Suprapubic skin (tissue), 4 donors: ENCODE measurements at places on chromosomes 7 and 10.

DNA sequence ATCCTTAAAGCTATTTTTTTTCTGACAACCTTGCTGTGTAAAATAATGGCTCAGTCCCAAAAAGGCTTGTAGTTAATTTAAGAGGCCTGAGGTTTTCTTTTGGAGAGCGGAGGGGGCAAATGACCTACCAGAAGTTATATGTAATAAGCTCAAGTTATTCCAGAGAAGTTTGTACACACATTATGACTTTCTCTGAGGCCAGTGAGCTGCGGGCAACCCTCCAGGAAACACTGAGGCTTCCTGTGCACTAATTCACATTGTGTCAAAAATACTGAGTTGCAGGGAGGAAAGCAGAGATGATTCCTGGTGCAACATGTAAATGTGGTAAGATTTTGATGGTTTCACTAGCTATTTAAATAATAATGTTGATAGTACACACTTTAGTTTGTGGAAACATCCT, 188.6 kb downstream of the DIP2C start:
- DNase-seq = peak; percentile 36

DNA sequence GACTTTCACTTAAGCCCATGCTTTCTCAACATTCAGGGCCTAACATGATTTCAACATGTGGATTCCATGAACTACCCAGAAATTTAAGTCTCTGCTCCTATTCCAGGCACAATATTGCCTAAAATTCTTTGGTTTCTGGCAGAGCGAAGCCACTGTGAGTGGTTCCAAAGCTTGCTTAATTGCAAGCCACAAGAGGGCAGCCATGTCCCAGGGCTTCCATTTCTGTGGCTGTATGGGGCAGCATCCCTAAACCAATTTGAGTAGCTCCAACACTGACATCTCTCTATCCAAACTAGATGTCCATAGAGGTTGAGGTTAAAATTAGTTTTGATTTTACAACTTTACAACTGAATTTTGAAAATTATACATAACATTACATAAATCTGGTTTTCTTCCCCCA, 56.3 kb upstream of the MDFIC start:
- DNase-seq = no peak

- DNase-seq = no peak
Measured at GRCh38 chr10:49389361-49389933, 6.4 kb downstream of the DRGX start.

DNA sequence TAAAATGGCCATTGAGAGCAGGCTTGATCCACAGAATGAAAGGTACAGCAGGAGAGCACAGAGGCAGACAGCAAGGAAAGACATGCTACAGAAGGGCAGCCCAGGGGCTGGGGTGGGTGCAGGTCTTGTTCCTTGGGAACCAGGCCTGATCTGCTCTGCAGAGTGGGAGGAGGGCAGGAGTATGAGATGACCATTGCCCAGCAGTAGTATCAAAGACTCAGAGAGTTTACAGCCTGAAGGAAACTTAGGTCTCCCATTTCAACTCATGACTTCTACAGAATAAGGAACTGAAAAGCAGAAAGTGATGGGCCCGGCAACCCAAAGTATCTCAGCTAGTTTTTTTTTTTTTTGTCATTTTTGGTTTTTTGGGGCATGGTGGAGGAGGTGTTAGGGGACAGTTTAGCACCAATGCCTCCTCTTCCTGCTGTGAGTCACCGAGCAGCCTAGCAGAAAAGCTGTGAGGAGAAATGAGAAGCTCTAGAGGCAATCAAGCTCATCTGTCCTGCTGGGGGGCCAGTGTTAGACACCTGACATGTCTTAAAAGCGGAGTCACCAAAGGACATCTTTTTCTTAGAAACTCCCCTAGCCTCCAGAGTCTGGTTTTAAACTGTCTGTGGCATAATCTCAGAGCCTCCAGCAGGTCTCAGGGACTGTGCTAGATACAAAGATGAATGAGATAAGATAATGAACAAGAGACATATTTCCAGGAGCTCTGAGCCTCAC, 34.3 kb upstream of the HERPUD2 start:
- DNase-seq = no peak

DNA sequence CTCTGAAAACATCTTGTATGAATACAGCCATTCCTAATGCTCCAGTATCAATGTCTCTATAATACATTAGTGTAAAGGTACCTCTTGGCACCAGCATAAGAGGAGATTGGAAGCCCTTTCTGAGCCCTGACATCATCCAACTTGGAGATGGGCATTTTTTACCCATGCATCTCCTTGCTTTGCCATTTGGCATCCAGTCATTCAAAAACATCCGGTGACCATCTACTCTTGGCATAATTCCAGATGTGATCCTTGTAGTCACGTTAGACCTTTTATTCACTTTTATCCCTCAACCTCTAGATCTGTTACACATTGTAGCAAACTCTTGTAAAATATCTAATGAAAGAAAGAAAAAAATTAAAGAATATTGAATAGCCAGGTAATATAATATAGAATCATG, 17.9 kb upstream of the SGMS1 start:
- no peak for DNase-seq

GRCh38 chr10:767211-767610, 77.7 kb upstream of the DIP2C start:
- DNase-seq = no peak

GRCh38 chr10:70785190-70785589, at the start of gene TBATA:
Gene TBATA, minus strand, starts transcription at chr10:70785377. Its CDS starts 1,998 bp downstream, at chr10:70783379.
- DNase-seq = no peak

DNA sequence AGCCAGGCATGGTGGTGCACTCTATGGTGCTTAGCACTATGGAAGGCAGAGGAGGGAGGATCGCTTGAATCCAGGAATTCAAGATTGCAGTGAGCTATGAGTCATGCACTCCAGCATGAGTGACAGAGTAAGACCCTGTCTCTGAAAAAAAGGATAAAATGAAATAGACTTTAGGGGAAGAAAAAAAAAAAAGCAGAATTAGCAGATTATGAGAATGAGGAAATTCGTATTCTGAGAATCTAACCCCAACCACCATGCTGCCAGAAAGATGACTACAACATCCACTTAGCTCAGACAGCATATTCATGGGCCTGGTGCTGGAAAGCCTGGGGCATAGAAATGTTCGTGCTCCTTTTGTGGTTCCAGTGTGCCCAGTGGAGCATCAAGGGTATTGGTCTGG, 63.3 kb downstream of the TMEM26 start:
- DNase-seq = no peak

DNA sequence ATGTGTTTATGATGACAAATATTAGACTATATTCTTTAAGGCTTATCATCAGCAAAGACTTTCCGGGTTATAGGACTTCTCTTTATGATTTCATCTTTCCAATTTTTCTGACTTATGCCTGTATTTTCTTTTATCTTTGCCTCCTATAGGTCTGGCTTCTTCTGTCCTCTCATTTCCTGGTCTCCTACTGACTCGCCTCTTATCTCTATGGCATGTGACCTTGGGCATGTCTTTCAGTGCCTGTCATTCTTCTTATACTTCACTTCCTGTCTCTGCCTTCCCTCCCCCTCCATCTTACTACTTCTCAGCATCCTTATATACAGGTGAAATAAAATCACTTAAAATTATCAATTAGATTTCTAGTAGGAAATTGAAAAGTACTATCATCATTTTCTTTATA, 42.2 kb downstream of the PCDH15 start:
- no peak for DNase-seq
